ENCODE measurements at places on chromosomes 1 and 21.

- no peaks in the 10 kb centered on the region for H3K27me3 ChIP-seq
- DNase-seq = no peak
- H3K4me1 ChIP-seq = peaks cover 93% of the 10 kb centered on the region
These were observed 90.9 kb downstream of the LRRC8C start for GRCh38 chr1:89723863-89724262.

DNA sequence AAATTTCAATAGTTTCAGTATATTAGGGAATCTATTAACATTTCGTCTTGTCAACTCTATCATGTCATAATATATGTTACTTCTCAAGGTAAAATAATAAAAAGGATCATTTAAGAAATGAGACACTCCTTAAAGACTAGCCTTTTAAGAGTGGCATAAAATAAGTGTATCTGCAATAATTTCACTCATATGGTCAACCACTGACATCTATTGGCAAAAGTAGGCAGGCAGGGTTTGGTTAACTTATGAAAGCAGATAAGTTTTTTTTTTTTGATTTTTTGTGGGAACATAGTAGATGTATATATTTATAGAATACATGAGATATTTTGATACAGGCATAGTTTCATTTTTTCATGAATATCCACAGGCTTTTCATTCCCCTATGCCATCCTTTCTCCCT is 5.5 kb upstream of the RGS21 start:
- no peak for DNase-seq
- no peaks in the 10 kb centered on the region for H3K27me3 ChIP-seq
- no peak overlapping the region for H3K27ac ChIP-seq
- H3K36me3 ChIP-seq = no peaks in the 10 kb centered on the region

GRCh38 chr1:163672976-163673758 is 351.4 kb downstream of the NUF2 start:
- H3K4me1 ChIP-seq = no peaks in the 10 kb centered on the region
- no peak overlapping the region for H3K27ac ChIP-seq
- no peaks in the 10 kb centered on the region for H3K27me3 ChIP-seq
- H3K4me3 ChIP-seq = no peak overlapping the region
- DNase-seq = no peak

- no peak for DNase-seq
- H3K36me3 ChIP-seq = peaks cover 2% of the 10 kb centered on the region
These were observed 131.2 kb upstream of the TIAM1 start for GRCh38 chr21:31475223-31475622.

DNA sequence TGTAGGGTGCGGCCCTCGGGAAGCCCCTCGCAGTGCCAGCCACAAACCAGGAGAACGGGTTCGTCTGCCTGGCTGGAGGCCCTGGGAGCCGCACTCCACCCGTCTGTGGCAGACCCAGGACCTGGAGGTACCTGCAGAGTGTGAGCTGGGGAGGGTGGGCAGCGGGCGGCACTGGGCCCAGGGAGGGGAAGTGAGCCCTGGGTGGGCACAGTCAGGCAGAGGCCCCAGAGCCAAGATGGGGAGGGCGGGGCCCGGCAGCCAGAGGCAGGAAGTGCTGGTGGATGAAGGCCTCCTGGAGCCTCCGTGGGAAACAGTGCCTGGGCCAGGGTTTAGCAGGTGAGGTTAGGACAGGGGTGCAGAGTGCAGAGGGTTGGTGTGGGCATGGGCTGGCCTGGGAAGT is 4.0 kb upstream of the PEX10 start:
- H3K4me3 ChIP-seq = peak overlapping the region; percentile 79
- DNase-seq = peak; percentile 25
- no peaks in the 10 kb centered on the region for H3K27me3 ChIP-seq

DNA sequence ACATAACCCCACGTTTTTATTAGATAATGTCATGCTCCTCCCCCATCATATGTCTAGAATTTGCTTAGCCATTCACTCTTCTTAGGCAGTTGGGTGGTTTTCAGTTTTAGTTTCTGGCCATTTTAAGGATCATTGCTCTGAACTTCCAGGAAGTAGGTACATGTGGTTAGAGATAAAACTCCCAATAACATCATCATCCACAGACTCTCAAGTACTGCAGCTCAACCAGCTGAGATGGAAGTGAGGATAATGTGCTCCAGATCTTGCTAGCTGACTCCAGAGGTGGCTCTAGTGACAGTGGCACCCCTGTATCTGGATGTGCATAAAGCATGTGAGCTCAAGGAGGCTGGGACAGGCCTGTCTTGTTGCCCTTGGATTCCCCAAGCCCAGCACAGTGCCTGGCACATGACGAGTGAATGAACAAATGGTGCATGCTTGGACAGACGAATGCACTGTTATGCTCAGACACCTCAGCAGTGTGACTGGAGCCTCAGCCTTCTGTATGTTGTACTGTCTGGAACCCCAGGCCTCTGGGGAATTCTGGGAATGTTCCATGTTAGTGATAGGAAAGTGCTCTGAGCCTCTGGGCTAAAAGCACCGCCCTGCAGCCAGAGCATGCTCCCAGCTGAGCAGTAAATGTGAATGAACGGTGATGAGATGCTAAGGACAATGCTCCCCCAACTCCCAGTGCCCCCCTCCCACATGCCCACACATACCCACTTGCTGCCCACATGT is 16.4 kb upstream of the KCNN3 start:
- peaks cover 6% of the 10 kb centered on the region for H3K27me3 ChIP-seq
- H3K4me1 ChIP-seq = peaks cover 20% of the 10 kb centered on the region
- no peak overlapping the region for H3K4me3 ChIP-seq
- H3K27ac ChIP-seq = no peak overlapping the region
- peaks cover 1% of the 10 kb centered on the region for H3K36me3 ChIP-seq

- H3K4me1 ChIP-seq = no peaks in the 10 kb centered on the region
- no peak for DNase-seq
- H3K27me3 ChIP-seq = no peaks in the 10 kb centered on the region
- no peak overlapping the region for H3K27ac ChIP-seq
- H3K4me3 ChIP-seq = no peak overlapping the region
- H3K36me3 ChIP-seq = no peaks in the 10 kb centered on the region
These were observed 106.7 kb upstream of the C8B start for GRCh38 chr1:57072401-57073110.

GRCh38 chr1:15761366-15762128 is 3.0 kb downstream of the FBLIM1 start:
- H3K4me1 ChIP-seq = no peaks in the 10 kb centered on the region
- peaks cover 40% of the 10 kb centered on the region for H3K27me3 ChIP-seq

DNA sequence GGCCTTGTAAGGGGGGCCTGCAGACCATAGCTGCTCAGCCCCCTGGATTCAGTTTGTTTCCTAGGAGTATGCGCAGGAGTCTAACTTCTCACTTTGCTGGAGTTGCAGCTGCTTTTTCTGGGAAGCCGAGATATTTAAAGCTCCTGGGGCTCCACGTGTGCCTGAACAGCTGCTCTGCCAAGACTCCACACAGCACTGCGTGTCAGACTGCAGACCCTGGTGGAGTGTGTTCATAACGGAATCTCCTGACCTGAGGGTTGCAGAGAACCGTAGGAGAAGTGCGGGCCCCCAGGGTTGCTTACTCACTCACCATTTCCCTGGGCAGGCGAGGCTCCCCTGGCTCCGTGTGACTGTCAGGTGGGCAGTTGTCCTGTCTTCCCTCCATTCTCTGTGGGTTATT is 474.3 kb upstream of the TMPRSS15 start:
- H3K36me3 ChIP-seq = no peaks in the 10 kb centered on the region
- H3K27ac ChIP-seq = no peak overlapping the region
- no peak overlapping the region for H3K4me3 ChIP-seq

DNA sequence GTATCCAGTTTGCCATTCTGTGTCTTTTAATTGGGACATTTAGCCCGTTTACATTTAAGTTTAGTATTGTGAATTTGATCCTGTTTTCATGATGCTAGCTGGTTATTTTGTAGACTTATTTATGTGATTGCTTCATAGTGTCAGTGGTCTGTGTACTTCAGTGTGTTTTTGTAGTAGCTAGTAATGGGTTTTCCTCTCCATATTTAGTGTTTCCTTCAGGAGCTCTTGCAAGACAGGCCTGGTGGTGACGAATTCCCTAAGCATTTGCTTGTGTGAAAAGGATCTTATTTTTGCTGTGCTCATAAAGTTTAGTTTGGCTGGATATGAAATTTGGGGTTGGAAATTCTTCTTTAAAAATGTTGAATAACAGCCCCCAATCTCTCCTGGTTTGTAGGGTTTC is 69.2 kb upstream of the PDC start:
- H3K27me3 ChIP-seq = no peaks in the 10 kb centered on the region
- no peak overlapping the region for H3K4me3 ChIP-seq
- H3K27ac ChIP-seq = no peak overlapping the region
- no peaks in the 10 kb centered on the region for H3K36me3 ChIP-seq
- no peaks in the 10 kb centered on the region for H3K4me1 ChIP-seq

DNA sequence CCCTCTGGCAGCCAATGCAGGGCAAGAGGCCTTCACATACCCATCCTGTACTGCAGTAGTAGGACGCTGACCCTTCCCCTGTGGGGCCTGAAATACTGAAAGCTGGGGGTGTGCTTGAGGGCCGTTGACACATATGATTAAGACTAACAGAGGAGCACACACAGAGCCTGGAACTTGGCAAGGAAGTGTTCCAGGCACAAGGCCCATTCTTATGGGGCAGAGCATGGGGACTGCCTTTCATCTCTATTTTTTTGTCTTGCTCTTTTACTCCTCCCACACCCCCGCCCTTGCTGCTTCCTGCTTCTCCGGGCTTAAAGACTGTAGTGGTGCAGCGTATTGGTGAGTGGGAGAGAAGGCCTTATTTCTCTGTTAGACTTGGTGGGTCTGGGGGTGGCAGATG is 137.4 kb downstream of the BACH1 start:
- peak overlapping the region; percentile 56 for H3K27ac ChIP-seq
- peak overlapping the region; percentile 54 for H3K4me3 ChIP-seq
- peaks cover 26% of the 10 kb centered on the region for H3K4me1 ChIP-seq
- no peak for DNase-seq
- H3K27me3 ChIP-seq = no peaks in the 10 kb centered on the region
- H3K36me3 ChIP-seq = no peaks in the 10 kb centered on the region

DNA sequence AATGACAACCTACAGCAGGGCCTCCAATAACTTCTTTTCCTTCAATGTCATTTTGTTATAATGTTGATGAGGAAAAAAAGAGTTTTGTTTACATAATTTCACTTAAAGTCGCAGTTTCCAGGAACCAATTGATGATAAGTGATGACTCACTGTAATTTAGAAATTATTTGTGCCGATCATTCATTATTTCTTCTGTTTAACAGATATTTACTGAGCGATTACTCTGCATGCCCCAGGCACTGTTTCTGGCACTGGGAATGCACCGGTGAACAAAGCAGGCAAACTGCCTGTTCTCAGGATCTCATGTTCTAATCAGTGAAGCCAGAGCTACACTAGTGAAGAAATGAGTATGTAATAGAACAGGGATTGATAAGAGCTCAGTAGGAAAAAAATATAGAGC is 403.4 kb downstream of the NTNG1 start:
- no peaks in the 10 kb centered on the region for H3K27me3 ChIP-seq
- no peak for DNase-seq
- H3K27ac ChIP-seq = no peak overlapping the region
- H3K4me1 ChIP-seq = no peaks in the 10 kb centered on the region
- no peak overlapping the region for H3K4me3 ChIP-seq
- no peaks in the 10 kb centered on the region for H3K36me3 ChIP-seq

DNA sequence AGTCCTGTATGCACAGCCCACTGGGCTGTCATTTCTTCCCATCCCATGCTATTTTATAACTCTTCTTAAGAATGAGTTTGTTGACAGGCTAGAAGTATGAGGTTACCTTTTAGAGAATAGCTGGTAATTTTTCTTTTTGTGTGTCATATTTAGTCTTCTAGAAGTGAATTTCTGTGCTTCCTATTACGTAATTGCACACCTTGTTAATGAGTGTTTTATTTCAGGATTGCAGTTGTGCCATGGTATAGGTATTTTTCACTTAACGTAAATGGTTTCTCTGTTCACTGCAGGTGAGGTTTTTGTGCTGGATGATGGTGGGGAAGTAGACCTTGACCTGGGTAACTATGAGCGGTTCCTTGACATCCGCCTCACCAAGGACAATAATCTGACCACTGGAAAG is 5.0 kb downstream of the CTPS1 start:
- peaks cover 63% of the 10 kb centered on the region for H3K4me1 ChIP-seq
- peak overlapping the region; percentile 69 for H3K27ac ChIP-seq
- peak overlapping the region; percentile 55 for H3K4me3 ChIP-seq
- H3K27me3 ChIP-seq = no peaks in the 10 kb centered on the region
- DNase-seq = no peak

GRCh38 chr1:203968761-203969160 is 104.2 kb upstream of the SOX13 start:
- no peak overlapping the region for H3K4me3 ChIP-seq
- H3K4me1 ChIP-seq = no peaks in the 10 kb centered on the region
- H3K36me3 ChIP-seq = no peaks in the 10 kb centered on the region
- DNase-seq = no peak
- no peaks in the 10 kb centered on the region for H3K27me3 ChIP-seq

- H3K27ac ChIP-seq = no peak overlapping the region
- no peaks in the 10 kb centered on the region for H3K4me1 ChIP-seq
- no peaks in the 10 kb centered on the region for H3K27me3 ChIP-seq
- no peak for DNase-seq
- H3K4me3 ChIP-seq = no peak overlapping the region
- peaks cover 15% of the 10 kb centered on the region for H3K36me3 ChIP-seq
These were observed 11.9 kb downstream of the ATP13A2 start for GRCh38 chr1:16999863-17000262.

GRCh38 chr1:3504151-3504821 is 49.8 kb downstream of the ARHGEF16 start:
- H3K4me1 ChIP-seq = no peaks in the 10 kb centered on the region
- DNase-seq = no peak
- H3K36me3 ChIP-seq = no peaks in the 10 kb centered on the region
- H3K4me3 ChIP-seq = no peak overlapping the region
- no peak overlapping the region for H3K27ac ChIP-seq
- no peaks in the 10 kb centered on the region for H3K27me3 ChIP-seq

GRCh38 chr1:34113362-34113761 is 51.7 kb downstream of the CSMD2 start:
- H3K27ac ChIP-seq = no peak overlapping the region
- no peak overlapping the region for H3K4me3 ChIP-seq
- no peaks in the 10 kb centered on the region for H3K4me1 ChIP-seq
- no peak for DNase-seq
- no peaks in the 10 kb centered on the region for H3K36me3 ChIP-seq
- peaks cover 6% of the 10 kb centered on the region for H3K27me3 ChIP-seq
